ENCODE measurements at places on chromosomes 3 and 15. TPM values are rescaled to one million over a fixed set of nuclear protein-coding genes. Genes with fewer than 3 reads are reported as not detected.

Gene SLC22A14
- total RNA-seq = not detected

Gene HIGD2B
- total RNA-seq = not detected

Gene GALNT15
- total RNA-seq = 135 TPM

Gene HTR3E
- total RNA-seq = not detected

Gene GATM
- 9.7 TPM for total RNA-seq

Gene PCYT1A
- 94.3 TPM for total RNA-seq

Gene TSC22D2
- total RNA-seq = 15.8 TPM

Gene ST3GAL6
- total RNA-seq = 19.4 TPM

Gene MOBP
- total RNA-seq = 0.09 TPM

Gene ACAD11
- total RNA-seq = 40.2 TPM

DNA sequence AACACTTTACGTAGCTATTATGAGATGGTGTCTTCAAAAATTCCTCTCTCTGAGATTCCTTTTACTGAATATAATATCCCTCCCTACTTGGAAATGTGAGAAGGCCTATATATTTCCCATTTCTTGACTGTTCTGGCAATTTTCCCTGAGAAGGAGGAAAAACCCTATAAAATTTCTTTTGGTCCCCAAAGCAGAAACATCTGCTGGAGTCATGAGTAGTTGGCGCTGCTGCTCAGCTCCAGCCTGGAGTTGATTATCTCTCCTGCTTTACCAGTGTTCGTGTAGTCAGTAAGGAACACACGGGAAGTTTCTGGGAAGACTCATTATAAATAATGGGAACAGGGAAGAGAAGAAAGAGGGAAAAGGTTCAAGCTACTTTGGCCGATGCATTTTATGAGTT, 680.1 kb downstream of the EPHA3 start:
- DNase-seq = no peak

GRCh38 chr3:55487381-55488241, 505 bp upstream of the WNT5A start:
- no peak for DNase-seq

- peak; percentile 23 for DNase-seq
Observed at GRCh38 chr3:127673191-127674100, 694 bp downstream of the ABTB1 start.

DNA sequence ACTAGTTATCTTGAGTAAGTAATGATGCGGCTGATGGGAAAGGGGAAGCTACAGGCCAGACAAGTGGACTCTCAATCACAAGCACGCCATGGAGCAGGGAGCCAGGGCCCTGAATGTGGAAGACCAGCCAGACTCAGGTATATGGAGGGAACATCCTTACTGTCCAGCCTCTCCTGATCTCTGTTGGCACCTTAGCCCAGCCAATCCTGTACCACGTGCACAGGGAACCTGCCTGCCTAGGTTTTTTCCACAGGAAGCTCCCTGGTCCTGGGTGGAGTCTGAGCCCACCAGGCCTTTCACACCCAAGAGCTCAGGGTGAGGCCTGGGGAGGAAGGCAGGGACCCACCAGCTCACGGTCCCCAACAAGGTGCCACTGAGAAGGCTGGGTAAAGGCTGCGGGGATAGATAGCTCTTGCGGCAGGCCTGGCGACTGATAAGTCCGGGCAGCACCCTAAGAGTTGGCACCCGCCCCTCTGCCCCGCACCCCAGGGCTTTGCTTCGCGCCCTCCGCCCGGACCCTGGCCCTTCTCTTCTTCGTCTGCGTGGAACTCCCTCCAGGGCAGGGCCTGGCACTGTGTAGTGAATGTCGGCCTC, 933 bp upstream of the APEH start:
- DNase-seq = no peak

DNA sequence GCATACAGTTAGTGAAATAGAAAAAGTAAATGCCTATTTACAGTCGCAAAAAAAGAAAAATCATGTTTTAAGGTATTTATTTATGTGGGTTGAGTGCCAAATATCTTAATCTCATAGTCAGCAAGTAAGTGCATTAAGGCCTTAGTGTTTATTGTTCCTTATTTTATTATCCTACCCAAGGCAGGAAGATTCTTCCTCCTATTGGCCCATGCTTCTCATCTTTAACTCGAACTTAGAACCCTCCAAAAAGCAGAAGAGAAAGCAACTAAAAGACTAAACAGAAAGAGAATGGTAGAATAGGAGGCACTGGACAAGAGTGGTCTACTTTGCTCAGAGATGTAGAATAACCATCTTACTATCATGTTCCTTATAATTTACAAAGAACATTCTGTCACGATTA, 7.5 kb downstream of the RFX7 start:
- no peak for DNase-seq

DNA sequence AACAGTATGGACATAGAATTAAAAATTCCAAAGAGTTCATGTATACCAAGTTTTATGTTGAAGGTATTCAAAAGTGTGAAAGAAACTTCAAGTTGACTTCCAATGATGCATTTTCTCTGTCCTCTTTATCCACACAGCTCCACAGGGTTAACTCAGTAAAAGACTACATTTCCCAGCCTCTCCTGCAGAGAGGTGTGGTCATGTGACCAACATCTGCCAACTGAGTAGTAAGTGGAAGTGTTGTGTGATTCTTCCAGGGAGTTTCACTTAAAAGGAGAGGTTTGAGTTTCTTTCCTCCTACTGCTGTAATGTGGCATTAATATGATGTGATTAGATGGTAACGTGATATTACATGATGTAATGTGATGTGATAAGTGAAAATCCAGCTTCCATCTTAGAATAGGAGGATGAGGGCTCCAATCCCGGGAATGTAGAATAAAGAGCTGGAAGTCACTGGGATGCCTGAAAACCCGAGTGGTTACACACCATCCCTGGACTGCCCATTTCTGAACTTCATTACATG, 280.6 kb downstream of the ARRDC4 start:
- DNase-seq = no peak

GRCh38 chr3:40181182-40181581, 128.3 kb upstream of the EIF1B start:
- no peak for DNase-seq

- DNase-seq = no peak
Observed at GRCh38 chr3:197820550-197821335, 29.7 kb downstream of the LRCH3 start.

DNA sequence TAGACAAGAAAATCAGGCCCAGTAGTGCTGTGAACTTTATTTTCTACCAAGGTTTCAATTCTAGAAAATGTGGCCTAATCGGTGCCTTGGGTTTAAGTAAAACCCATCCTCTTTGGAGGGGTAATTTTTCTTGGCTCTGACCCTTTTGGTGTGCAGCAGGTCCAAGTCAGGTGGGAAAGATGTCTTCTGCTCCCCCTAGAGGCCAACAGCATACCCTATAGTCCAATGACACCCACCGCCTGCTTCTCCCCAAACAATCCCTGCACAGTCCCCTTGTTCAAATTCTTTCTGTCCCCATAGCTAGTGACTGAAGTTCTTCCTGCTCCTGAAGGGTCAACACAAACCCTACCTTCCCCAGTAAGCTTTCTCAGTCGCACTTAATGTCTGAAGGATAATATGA, 261.8 kb upstream of the GOLGA6L4 start:
- DNase-seq = no peak

DNA sequence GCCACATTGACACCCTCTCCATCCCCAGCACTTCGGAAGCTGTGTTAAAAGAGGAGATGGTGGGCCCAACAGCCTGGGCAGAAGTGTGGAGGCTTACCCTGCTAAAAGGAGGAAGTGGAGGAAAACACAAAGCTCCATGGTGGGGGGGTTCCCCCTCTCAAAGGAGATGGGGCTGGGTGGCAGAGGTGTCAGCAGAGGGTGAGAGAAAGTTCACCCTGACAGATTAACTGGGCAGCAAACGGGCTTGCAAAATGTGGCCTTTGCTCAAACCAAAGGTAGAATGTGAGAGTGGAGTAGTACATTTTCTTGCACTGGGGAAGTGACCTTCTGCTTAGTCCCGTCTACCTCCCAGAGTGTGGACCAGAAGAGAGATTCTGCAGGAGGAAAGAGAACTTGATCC, 44.7 kb downstream of the MYO1E start:
- DNase-seq = no peak

DNA sequence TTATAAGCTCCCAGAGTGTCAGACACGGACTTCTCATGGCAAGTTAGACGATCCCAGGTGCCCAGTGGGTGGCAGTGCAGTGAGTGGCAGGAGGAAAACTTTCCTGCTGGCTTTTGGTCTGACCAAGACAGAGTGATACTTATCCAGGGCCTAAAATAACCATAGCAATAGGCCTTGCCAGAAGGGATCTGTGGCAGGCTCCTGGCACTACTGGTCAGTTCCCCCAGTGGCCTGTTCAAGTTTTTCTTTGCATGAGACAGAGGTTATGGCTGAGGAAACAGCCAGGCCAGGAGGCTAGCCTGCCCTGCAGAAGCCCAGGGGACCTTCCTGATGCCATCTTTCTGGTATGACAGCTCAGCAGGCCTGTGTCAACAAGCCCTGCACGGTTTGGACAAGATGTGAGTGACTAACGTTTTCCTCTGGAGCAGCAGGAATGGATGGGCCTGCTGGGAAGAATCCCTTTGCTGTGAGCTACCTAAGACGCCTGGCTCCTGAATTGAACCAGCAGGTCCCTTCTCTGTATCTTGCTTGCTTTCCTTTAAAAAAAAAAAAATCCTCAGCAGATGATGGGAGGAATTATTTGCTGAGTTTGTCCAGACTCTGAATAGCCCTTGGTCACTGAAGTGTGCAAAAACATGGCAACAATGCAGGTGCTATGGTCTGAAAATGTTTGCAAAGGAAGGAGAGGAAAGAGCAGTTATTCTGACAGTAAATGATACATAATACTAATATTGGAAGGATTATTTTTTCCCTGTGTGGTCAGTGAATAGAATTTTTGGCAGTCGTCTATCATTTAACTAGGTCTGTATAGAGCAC, 18.0 kb downstream of the SCG5 start:
- no peak for DNase-seq

- no peak for DNase-seq
Observed at GRCh38 chr3:10116138-10116460, 624 bp downstream of the BRK1 start.

- no peak for DNase-seq
Observed at GRCh38 chr15:87985451-87985850, 271.1 kb downstream of the NTRK3 start.

GRCh38 chr15:23518104-23518503, 47.4 kb upstream of the MKRN3 start:
- no peak for DNase-seq

DNA sequence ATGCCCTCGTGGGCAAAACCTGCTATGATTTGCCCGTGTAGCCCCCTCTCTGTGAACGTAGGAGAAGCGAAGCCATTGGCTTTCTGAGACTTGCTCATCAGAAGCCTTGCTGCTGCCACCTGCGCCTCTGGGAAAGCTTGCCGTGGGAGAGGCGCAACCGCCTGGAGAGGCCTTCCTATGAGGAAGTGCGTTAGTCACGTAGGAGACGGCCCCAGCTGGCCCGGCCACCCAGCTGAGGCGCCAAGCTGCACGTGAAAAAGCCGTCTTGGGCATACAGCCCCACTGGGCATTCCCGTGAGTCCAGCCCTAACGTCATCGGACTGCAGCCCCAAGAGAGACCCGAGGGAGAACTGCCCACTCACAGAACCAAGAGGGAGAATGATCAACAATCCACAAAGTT, 49.1 kb upstream of the TJP1 start:
- DNase-seq = no peak

- no peak for DNase-seq
Observed at GRCh38 chr15:62929000-62929357, 113.6 kb upstream of the TPM1 start.

DNA sequence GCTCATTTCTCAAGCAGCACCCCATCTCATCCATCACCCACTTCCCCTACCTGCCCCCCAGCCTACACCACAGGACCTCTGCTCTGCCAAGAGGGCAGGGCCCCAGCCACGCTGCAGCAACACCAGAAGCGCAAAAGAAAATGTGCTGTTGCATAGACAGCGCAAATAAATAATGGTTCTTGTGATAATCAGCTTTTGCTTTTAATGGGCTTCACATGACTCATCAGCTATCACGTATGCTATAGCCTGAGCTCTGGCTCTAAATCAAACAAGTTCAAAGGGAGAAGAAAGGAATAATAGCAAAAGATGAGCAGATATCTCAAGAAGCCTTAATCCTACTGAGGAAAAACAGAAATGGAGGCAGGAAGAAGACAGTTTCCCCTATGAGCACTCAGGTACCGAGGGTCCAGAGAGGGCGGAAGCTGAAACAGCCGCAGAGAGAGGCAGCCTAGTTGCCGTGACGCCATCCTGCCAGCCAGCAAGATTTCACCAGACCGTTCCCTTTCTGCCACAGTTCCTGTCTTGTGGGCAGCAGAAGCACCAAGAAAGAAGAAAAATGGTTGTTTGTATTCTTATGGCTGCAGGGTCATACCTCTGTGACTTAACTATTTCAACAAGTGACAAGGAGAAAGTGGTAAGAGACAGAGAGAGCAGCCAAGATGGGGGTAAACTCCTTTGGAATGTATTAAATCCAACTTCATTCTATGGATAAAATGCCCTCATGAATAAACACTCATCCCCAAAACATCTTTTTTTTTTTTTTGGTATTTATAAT, 22.0 kb downstream of the RAB27A start:
- DNase-seq = no peak

Data from omental fat pad (tissue), 4 donors.